ENCODE measurements at places on chromosomes 1 and 21.
A peak's percentile ranks its signal among the peaks of the same experiment; 100 is the strongest.

GRCh38 chr1:154881820-154882535, 11.9 kb upstream of the KCNN3 start:
- DNase-seq: no peak

DNA sequence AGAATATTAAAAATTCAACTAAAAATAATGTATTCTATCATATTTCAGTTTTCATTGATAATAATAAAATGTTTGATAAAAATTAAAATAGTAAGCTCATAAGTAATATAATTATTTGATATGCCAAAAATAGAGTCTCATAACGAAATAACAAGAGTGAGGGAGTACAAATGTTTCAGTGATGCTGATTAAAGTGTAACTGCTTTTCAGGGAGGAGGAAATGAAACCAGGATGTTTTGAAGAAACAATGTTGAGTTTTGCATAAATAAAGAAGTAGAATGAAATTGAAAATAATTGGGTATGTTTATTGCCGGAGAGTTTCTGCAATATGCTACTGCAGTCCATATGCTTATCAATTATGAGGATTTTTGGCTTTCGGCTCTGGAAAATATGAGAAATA, 1159.8 kb upstream of the ADGRL2 start:
- no peak for DNase-seq

GRCh38 chr1:44483089-44483874, 78.2 kb downstream of the RNF220 start:
- DNase-seq: no peak

DNA sequence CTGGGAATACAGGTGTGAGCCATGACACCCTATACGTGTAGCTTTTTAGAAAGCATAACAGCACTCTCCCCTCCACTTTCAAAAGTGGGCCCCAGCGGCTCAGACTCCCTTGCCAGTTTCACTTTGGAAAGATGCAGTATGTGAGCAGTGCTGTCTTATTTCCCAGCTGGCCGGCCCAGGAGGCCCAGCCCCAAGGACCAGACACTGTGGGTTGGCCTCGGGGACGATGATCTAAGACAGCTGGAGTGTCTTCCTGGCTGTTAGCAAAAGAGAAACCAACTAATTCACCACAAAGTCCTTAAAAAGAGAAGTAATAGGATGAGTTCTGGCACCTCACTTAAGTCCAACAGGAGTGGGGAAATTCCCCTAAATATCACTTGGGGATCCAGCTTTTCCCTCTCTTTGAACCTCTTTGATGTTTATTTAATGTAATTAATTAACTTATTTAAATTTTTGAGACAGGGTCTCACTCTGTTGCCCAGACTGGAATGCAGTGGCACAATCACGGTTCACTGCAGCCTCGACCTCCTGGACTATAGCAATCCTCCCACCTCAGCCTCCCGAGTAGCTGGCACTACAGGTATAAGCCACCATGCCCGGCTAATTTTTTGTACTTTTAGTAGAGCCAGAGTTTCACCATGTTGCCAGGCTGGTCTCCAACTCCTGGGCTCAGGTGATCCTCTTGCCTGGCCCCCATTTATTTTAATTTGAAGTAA, 17.6 kb upstream of the CLIC4 start:
- no peak for DNase-seq

DNA sequence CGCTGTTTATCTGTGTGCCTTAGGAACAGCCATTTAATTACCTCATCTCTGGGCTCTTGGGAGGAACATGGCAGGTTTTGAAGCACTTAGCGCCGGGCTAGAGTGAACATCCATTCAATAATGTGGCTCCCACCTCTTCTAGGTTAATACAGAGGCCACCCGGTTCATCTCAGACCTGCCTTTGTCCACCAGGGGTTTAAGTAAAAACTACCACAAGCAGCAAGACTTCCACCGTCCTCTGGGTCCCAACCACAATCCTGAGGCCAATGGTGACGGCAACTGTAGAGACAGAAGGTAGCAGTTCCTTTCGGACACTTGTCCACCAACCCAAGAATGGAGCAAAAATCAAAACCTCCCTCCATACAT, 924 bp upstream of the DDOST start:
- DNase-seq: no peak

DNA sequence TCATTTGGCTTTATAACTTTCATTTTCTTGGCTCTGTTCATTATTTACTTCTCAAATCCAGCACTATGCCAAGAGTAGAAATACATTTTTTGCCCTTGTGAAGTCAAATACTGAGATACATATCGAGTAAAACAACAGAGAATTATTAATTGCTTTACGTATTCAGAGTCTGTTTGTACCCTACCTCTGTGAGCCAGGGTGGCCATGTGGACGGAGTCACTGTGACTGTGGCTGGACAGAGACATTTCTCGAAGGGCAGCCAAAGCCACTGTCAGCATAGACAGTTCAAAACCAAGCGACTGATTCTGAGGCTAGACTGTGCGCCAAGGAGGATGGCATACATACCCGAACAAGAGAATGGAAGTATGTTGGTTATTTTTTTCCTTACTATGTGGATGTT, 391.0 kb upstream of the PROX1 start:
- DNase-seq: no peak

DNA sequence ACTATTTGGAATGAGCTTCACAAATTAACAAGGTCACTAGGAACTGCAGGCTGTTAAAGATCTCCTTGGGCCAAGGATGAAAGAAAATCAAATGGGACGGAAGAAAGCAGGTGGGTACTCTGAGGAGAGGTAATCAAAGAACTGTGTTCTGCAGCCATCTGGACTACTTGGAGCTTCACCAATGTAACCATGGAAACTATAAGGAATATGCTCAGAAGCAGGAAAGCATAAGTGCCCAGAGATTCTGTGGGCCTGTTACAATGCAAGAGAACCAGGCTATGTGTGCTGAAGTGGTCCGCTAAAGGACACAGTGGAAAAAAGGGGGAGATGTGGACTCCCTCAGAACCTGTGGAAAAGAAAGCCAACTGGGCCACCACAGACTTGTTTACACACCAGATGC, 238.5 kb downstream of the PTGER3 start:
- DNase-seq: no peak

DNA sequence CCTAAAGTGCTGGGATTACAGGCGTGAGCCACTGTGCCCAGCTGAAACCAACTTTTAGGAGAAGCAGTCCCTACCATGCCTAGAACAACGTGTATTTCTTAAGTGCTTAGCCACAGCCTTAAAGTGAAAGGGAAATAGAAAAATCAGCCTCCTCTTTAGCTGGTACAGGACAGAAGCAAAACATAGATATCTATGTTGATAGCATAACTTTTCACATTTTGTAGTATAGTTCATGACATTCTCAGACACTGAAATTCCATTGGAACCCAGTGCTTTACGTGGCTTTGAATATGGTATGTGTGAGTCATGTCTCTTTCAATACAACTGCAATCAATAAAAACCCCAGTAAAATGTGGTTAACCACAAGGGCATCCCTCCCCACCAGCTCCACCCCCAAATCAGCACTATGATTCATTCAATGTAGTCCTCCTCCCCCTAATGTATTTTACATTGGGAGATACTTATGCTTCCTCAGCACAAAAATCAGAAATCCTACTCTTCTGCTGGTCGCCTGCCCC, 32.1 kb downstream of the TGFB2 start:
- peak; percentile 45 for DNase-seq

DNA sequence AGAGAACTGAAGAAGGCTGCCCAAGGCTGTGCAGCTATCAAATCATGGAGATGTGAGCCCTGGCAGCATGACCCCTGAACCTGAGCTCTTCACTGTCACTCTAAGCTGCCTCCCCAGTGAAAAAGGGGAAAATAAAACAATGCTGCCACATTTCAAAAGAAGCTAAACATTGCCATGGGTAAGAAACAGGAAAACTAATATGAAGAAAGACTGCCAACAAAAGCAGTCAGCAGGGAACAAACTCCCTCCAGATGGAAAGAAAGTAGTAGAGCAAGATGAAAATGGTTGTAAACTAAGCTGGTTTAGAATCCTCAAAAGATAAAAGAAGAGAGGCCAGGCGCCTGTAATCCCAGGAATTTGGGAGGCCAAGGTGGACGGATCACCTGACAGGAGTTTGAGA, 36.2 kb upstream of the CSF1 start:
- DNase-seq: no peak

DNA sequence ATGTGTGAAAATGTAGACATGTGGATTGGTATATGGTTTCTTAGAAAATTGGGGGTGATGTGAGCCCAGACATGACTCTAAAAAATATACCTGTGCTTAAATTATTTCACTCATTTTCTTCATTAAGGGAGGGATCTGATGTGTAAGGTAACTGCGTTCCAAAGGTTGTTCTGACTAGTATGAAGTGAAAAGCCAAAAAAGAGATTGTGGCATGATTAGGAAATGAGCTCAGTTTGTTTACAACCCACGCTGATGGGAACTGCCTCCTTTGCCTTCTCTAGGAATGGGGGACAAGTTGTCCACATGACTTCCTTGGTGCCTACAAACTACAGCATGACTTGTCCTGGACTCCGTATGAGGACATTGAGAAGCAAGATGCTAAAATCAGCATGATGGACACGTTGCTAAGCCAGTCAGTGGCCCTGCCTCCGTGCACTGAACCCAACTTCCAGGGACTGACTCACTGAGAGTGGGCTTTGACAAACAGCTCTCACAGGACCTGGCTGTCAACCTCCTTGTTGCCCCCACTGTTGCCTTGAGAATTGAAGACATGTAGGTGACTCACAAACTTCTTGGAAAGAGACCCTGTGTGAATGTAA, 8.0 kb downstream of the C1orf50 start:
- no peak for DNase-seq

- no peak for DNase-seq
Measured at GRCh38 chr1:65758128-65758527, 34.6 kb upstream of the PDE4B start.

GRCh38 chr1:225835856-225836255, 25.9 kb downstream of the EPHX1 start:
- DNase-seq: no peak
